Dermis microvascular lymphatic vessel endothelial cell (primary cell): ENCODE measurements at places on chromosomes 7 and 10. TPM values are rescaled to one million over a fixed set of nuclear protein-coding genes. Genes with fewer than 3 reads are reported as not detected.

Gene COL13A1
- 0.76 and 4.7 TPM in 2 replicates for total RNA-seq

Gene INMT
- total RNA-seq: under 0.01 TPM in 1 of 2 replicates, not detected in the other

Gene PAX4
- total RNA-seq: not detected in 2 replicates

Gene HYAL4
- 0.39 and 1.0 TPM in 2 replicates for total RNA-seq

DNA sequence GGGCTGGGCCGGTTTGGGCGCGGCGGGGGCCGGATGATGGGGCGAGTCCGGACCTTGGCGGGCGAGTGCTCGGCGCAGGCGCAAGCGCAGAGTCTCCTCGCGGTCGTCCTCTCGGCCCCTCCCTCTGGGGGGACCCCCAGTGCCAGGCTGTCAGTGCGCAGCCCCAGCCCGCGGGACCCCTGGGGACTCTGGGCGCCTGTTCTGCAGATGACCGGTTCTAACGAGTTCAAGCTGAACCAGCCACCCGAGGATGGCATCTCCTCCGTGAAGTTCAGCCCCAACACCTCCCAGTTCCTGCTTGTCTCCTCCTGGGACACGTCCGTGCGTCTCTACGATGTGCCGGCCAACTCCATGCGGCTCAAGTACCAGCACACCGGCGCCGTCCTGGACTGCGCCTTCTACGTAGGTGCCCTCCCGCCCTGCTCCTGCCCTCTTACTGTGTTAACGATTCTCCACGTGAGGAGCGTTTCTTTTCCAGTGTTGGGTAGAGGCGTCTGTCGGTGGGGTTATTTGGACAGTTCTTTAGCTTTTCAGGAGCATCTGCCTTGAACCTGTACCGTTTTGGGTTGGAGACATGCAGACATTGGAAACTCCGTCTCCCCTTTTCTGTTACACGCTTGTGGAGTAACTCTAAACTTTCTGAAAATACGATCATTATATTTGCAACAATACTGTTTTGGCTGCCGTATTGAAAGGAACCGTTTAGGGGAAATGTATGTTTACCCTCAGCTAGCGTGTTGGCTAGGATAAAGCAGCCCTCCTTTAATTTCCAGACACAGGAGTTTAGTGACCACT is 706 bp downstream of the BUB3 start:
- no peak for DNase-seq

- no peak for DNase-seq
Observed at GRCh38 chr7:126398285-126398684, 854.5 kb downstream of the GRM8 start.

DNA sequence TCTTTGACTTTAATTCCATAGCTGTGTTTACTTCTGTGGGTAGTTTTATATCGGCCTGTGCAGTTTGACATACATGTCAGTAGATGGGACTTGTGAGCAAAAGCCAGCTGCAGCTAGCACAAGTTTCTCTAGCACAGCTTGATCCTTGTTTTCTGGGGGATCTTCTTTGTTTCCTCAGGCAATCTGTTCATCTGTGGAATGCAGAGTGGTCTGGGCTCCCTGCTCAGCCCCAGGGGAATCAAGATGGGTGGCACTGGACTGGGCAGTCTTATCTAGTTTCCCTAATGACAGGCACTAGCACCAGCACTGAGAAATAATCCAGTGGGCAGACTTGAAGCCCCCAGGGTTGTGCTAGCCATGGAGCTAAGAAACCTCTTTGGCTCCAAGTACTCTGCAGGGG is 40.8 kb downstream of the CYP2C19 start:
- DNase-seq: no peak

DNA sequence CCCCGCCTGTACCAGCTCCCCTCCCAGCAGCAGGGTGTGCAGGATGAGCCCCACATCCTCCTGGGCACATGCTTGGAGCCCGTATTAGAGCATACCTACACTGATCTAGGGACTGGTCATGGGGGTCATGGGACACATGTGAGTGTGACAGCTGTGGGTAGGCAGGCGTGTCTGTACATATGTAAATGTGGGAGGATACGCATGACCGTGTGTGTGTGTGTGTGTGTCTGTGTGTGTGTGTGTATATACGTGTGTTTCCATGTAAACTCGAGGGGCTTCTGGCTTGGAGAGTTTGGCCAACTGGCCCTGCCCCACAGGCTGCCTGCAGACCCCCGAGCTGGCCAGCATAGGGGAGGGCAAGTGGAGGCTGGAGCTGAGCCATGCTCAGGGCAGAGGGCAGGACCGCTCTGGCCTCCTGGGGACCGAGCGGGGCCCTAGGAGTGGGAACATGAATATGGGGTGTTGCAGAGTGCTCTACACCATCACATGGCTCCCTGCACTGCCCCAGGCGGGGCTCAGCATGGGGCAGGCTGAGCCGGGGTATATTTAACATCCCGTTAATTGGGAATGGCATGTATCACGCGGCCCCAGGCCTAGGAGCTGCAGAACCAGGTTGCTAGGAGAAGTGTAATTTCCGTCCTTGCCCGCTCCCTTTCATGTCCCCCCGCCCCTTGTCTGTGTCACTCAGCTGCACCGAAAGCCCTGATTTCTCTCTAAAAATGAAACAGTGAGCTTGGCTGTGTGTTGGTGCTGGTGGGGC is 152.7 kb upstream of the PCBD1 start:
- no peak for DNase-seq

- peak; percentile 68 for DNase-seq
Observed at GRCh38 chr10:135601-136464, 578 bp downstream of the ZMYND11 start.

- DNase-seq: no peak
Observed at GRCh38 chr7:84612981-84613681, 418.5 kb upstream of the SEMA3A start.

- DNase-seq: no peak
Observed at GRCh38 chr10:1648648-1649047, 88.7 kb downstream of the ADARB2 start.

DNA sequence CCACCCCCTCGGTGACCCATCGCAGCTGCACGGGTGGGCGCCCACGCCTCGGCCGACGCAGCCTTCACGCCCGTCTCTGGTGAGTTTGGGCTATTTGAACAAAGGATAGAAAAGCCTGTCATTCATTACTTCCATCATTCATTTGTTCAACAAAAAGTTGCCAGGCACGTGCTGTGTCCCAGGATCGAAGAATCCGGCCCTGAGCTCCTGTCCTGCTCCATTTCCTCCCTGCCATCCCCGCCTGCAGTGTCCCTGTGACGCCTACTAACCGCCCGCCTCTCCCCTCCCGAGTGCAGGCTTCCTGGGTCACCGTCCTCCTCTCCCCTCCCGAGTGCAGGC is 340.1 kb downstream of the WDR37 start:
- no peak for DNase-seq

DNA sequence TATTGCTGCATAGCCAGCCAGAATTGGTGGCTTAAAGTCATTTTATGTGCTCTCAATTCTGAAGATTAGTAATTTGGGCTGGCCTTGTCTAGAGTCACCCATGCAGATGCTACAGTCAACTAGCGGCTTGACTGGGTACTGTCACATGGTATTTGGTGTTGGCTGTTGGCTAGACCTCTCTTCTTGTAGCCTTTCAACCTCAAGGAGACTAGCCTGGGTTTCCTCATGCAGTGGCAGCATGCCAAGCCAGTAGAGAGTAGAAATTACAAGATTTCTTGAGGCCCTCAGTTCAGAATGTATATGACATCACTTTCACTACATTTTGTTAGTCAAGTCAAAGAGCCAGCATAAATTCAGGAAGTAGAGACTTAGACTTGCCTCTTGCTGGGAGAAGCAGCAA is 3.7 kb upstream of the ZNF800 start:
- no peak for DNase-seq

GRCh38 chr7:52726986-52727385 is 308.4 kb upstream of the POM121L12 start:
- no peak for DNase-seq

DNA sequence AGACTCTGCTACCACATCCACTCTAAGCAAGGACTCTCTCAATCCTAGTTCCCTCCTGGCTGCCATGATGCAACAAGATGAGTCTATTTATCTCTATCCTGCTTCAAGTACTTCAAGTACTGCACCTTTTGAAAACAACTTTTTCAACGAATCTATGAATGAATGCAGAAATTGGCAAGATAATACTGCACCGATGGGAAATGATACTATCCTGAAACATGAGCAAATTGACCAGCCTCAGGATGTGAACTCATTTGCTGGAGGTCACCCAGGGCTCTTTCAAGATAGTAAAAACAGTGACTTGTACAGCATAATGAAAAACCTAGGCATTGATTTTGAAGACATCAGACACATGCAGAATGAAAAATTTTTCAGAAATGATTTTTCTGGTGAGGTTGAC is 40.7 kb downstream of the AHR start:
- DNase-seq: peak; percentile 52

GRCh38 chr10:44316922-44317215 is 68.0 kb downstream of the CXCL12 start:
- DNase-seq: no peak

DNA sequence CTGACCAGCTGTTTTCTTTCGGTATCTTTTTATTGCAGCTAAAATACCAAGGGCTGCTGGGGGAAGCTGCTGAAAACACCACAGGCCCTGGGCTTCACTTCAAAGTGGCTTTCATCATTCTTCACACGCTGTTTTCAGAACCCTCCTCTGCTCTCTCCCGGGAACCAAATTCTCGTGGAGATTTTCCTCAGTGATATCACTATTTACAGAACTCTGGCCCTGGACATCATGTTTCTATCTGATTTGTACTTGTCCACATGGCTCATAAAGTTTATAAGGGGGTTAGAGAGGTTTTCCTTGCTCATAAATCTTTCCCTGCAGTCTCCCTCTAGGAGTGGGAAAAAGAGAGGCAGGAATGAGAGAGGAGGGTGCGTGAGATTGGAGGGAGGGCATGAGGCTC is 177.4 kb upstream of the NPVF start:
- no peak for DNase-seq

GRCh38 chr7:20798081-20798693 is 11.5 kb upstream of the SP8 start:
- DNase-seq: no peak

- no peak for DNase-seq
Observed at GRCh38 chr7:129740574-129741410, 129.3 kb downstream of the NRF1 start.

DNA sequence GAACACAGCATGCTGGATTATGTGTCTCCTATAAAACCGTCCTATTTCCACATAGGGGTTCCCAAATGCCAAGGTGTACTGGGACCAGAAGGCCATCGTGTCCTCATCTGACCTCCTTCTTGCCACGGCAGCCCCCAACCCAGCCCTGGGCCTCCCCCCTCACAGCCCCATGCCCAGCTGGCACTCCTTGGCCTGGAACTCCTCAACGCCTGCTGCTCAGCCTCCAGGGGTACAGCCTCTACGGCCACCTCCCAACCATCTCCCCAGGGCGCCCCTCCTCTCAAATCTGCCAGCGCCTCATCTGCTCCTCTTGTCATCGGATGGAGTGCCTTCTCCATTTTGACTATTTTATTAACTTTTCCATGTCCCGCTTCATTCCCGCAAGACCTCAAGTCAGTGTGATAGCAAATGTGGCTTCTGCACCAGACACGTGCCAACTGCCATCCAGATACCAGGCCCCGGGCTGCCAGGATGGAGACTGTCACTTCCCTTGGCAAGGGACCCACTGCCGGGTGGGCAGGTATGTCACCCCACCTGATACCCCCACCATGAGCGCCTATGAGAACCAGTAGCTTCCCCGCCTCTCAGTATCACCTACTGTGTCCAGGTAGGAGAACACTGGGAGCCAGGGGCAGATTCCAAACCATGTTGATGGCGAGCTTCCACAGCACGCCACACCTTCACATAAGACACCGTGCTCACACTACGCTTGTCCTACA is 106.7 kb downstream of the EBF3 start:
- DNase-seq: no peak

GRCh38 chr7:111147708-111148533 is 57.0 kb downstream of the LRRN3 start:
- no peak for DNase-seq

GRCh38 chr10:7045891-7046599 is 364.8 kb downstream of the SFMBT2 start:
- DNase-seq: no peak

DNA sequence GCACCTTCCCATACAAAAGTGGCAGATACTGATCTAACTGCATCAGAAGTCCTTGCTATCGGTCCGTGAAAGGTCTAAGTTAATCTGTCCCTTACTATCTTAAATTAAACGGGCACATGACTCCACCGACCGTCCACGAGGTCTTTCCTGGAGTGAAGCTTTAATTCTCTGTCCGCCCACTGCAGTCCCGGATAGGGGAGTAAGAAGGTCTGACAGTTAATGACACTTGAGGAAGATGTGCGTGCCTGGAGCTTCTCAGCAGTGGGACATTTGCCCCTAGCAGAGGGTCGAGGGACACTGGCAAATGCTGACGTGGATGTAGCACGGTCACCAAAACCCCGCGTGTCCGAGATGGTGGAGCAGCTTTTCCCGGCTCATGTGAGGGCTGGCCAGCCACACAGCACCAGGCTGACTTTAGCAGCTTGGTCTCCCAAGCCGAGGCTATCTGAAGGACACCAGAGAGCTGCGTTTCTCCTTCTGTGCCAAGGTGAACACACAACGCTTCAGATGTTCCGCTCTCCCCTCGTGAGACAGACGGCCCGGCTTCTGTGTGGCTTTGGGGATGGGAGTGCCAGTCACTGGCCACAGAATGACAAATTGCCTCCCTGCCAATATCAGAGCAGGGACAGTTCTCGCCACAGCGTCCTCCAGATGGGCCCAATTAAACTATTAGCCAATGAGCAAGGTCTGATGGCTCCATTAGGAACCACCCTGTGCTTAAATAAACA is 86.6 kb downstream of the ADARB2 start:
- no peak for DNase-seq

- no peak for DNase-seq
Observed at GRCh38 chr7:90469554-90469953, at the start of gene PTTG1IP2. Gene PTTG1IP2, plus strand, starts transcription at chr7:90469639. Its CDS starts 148 bp downstream, at chr7:90469787.

DNA sequence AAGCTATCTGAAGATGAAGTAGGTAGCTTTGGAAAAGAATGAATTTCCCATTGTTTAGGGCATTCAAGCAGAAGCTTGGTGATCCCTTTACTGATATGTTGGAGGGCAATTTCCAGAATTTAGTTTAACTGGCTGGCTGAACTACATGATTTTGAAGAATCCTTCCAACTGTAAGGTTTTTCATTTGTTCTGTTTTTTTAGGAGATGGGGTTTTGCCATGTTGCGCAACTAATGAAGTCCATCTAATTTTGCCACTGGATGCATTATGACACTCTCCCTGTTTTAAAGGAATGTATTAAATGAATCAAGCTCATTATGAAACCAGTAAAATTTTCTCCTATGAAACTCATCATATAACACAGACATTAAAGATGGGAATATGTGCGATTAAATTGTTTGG is 6.1 kb upstream of the DDX50 start:
- DNase-seq: no peak

- DNase-seq: no peak
Observed at GRCh38 chr7:112858838-112859237, 68.6 kb upstream of the TMEM168 start.

DNA sequence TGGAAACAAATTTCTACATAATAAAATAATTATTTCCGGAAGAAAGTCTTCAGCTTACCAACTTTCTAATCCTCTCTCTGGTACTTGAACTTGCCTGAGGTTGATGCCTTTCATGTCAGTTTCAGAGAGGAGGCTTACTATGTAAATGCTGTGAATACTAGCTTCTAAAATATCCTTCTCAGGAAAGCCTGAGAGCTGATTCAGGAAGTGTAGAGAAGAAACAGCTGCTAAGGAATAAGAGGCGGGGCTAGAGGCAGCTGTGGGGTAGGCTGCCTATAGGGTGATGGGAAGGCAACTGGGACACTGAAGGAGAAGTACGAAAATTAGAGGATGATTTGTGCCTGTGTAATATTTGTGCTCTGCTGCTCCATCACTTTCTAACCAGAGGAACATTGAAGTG is 69.3 kb downstream of the AVL9 start:
- peak; percentile 29 for DNase-seq

GRCh38 chr7:130356876-130357611 is 12.4 kb downstream of the CPA5 start:
- DNase-seq: peak; percentile 69

GRCh38 chr7:16317406-16317805 is 103.9 kb downstream of the CRPPA start:
- no peak for DNase-seq
